ENCODE measurements at places on chromosomes 7 and 10. TPM values are rescaled to one million over a fixed set of nuclear protein-coding genes. Genes with fewer than 3 reads are reported as not detected.

- no peak for DNase-seq
Observed at GRCh38 chr7:139582130-139582650, 58.7 kb downstream of the CLEC2L start.

GRCh38 chr7:56062382-56062781 lies 1.7 kb upstream of the SUMF2 start:
- peak; percentile 97 for DNase-seq

GRCh38 chr7:73530800-73531199 lies 8.7 kb upstream of the BAZ1B start:
- no peak for DNase-seq

DNA sequence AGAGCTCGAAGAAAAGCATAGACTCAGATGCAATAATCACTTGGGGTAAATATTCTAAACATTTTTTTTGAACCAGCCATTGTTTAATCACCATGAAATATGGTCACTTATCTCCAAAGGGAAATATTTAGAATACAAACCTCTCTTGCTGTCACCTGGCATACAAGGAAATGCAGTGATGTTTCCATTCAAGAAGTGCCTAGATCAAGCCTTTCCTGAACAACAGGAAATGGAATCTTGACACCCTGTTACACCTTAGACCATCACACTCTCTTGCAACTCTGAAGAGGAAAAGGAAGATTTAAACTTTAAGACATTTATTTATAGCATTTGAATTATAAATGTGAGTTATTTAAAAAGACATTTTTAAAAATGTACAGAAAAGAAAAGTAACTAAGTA lies 263.0 kb upstream of the BMPER start:
- DNase-seq, result no peak

- DNase-seq, result no peak
Observed at GRCh38 chr10:103837370-103838069, 17.9 kb downstream of the SH3PXD2A start.

DNA sequence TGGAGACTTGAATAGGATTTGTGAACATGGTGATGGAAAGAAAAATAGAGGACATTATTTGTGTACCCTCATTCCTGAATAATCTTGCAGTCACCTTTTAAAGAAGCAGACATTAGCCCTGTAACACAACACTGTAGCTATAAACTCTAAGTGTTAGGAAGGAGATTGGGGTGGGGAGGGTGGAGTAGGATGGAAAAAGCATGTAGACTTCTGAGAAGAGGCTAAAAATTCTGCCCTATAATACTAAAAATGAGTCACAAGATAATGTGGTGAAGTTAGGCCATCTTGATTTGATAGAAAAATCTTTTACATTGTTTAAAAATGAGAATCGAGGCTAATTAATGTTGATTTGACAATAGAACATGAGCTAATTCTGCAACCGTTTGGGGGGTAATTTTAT lies 128.8 kb downstream of the LCOR start:
- DNase-seq, result no peak

DNA sequence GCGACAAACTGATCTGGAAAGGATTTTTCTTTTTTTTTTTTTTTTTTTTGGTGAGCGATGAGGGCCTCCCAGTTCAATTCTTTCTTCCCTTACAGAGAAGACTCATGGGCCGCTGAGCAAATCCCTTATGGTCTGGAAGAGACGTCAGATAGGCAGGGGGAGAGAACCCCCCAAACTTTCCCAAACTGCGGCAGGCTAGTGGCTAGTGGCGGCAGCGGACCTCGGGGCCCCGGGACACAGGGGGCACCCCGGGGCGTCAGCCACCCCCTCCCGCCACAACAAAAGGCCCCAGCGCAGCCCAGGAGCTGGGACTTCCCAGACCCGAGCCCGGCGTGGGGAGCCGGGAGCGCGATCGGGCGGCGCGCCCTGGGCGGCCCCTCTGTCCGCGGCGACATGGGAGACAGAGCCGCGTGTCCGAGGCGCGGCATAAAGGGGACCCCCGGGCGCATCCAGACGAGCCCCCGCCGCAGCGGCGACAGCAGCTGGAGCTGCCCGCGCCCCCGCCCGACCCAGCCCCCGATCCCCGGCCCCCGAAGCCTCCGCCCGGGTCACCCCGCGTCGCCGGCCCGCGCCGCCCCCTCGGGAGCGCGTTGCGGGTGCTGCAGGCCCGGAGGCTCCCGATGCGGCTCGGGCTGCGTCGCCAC lies 755 bp downstream of the FAM171A1 start:
- no peak for DNase-seq

GRCh38 chr7:77370606-77371005 lies 45.5 kb downstream of the GSAP start:
- no peak for DNase-seq

DNA sequence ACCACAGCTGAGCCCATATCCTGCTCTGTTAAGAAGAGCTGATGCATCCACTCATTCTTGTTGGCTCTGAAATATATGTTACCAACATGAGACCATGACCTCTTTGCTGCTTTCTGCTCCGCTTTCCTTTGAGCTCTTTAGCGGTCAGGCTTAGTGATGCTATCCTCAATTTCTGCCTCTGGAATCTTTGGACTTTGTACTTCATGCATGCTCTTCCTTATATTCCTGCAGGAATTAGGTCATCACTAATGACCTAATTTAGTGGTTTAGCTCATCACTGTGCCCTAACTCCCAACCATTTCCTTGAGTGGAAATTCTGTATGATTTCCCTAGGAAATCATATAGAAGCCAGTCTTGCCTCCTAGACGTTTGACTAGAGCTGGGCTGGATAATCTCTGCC lies 119.5 kb downstream of the AOAH start:
- DNase-seq, result peak; percentile 66

DNA sequence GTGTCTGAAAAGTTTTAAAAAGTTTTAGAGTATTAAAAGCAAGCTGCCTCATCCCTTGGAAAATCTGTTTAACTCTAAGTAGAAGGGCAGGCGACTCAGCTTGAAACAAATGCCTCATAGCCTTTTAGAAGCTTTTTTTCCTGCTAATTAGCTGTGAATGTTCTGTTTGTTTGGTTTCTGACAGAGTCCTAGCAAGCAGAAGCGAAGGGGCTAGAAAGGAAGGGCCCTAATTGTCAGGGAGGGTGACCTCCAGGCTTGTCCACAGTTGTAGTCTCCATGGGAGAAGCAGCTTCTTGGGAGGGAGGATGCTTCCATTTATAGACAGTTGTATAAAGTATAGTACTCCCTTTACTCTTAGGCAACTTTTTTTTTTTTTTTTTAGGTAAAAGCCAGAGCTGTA lies 90.9 kb downstream of the DNAJC1 start:
- no peak for DNase-seq

GRCh38 chr7:148697256-148698006 lies 1.3 kb upstream of the CUL1 start:
- DNase-seq, result peak; percentile 1

DNA sequence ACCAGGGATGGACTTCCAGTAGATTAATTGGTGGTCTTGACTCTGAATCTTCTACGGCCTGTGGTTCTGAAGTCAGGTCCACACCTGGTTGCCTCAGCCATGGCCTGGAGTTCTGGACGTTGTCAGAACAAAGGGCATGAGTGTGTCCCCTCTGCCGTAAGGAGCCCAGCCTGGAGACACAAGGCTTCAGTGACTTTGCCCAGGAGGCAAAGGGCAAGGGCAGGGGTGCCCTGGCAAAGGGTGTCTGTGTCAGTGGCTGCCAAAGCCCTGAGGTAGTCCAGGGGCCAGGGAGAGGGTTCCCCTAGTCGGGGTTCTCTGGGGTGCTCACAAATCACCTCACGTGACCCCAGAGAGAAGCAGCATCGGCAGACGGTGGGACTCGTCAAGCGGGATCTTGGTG lies 273.2 kb upstream of the ZNF32 start:
- no peak for DNase-seq

GRCh38 chr7:112937651-112938415 lies 147.6 kb upstream of the TMEM168 start:
- DNase-seq, result no peak

DNA sequence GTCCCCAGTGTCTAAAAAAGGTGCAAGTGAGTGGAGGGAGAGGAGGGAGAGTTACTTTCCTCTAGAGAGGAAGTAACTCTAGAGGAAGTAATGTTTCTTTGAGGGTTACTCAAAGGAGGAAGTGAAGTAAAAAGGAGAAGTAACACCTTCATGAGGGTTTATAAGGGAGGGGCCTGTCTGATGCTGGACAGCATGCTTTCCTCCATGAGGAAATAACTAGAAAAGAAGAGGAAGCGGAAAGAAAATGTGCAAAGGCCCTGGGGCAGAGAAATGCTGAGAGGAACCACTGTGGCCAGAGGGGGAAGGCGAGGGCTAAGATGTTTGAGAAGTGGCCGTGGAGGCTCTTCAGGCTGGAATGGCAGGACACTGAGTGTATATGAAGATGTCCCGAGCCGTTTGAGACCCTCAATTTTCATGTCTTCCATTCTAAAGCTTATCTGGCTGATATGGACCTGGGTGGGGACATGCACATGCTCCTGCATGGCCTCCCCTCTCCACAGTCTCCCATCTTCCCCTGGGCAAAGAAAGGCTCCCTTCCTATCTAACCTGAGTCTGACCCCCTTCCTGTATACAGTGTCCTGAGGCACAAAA lies 3.4 kb upstream of the SLC18A2 start:
- DNase-seq, result no peak

DNA sequence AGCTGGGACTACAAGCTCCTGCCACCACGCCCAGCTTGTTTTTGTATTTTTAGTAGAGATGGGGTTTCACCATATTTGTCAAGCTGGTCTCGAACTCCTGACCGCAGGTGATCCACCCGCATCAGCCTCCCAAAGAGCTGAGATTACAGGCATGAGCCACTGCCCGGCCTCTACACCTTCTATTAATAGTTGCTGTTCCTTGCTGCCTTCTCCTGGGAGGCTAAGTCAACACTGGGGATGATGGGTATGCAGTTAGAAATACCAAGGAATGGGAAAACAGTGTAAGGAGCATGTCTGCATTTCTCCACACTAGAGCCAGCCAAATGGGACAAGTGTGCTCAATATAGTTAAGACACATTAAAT lies 97.3 kb upstream of the PDLIM1 start:
- DNase-seq, result no peak

- no peak for DNase-seq
Observed at GRCh38 chr7:127158659-127159058, 94.1 kb downstream of the GRM8 start.

DNA sequence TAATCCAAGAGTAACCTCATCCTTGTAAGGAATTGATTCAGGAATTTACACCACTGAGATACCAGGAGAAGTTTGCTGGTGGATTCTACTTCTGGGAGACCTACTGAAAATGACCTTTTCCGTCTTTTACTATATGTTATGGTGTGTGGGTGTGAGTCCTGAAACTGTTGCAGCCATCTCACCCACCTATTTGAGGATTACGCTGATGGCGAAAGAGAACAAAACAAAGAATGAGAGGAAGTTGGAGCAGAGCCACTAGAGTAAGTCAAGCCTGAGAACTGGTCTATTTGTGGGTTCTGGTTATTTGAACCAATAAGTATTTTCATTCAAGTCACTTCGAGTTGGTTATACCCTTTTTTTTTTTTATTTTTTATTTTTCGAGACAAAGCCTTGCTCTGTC lies 12.7 kb upstream of the ABCC2 start:
- DNase-seq, result no peak

SAP25 gene
- total RNA-seq, result 0.19 TPM

WNT2 gene
- not detected for total RNA-seq

CCL24 gene
- total RNA-seq, result not detected

NUPR2 gene
- not detected for total RNA-seq

NPY gene
- not detected for total RNA-seq

DCLRE1C gene
- 13.3 TPM for total RNA-seq

NEURL1 gene
- not detected for total RNA-seq

FXYD4 gene
- not detected for total RNA-seq
